Activated T-cell treated with anti-CD3 and anti-CD28 coated beads, Interleukin-2, amount 50 U/mL, for 24 hours (primary cell): ENCODE measurements at places on chromosomes 12 and 14.
A peak's percentile ranks its signal among the peaks of the same experiment; 100 is the strongest.

DNA sequence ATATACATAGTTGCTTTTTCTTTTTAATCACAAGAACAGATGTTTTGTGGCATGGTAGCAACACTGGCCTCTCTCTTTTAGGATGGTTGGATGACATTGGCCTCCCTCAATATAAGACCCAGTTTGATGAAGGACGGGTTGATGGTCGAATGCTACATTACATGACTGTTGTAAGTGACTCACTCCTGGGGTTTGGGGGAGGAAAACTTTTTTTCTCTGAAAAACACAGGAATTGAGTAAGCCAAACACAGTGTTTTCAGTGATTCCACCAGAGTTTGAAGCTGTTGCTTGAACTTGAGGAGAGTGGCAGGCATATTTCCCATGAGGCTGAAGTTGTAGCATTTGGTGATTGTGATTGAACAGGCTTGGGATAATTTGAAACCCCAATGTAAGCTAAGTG lies 13.7 kb upstream of the REP15 start:
- DNase-seq, result no peak

- no peak for DNase-seq
Measured at GRCh38 chr14:49512147-49512551, 74.0 kb downstream of the RPS29 start.

GRCh38 chr12:103529306-103529705 lies 33.5 kb upstream of the C12orf42 start:
- DNase-seq, result no peak

DNA sequence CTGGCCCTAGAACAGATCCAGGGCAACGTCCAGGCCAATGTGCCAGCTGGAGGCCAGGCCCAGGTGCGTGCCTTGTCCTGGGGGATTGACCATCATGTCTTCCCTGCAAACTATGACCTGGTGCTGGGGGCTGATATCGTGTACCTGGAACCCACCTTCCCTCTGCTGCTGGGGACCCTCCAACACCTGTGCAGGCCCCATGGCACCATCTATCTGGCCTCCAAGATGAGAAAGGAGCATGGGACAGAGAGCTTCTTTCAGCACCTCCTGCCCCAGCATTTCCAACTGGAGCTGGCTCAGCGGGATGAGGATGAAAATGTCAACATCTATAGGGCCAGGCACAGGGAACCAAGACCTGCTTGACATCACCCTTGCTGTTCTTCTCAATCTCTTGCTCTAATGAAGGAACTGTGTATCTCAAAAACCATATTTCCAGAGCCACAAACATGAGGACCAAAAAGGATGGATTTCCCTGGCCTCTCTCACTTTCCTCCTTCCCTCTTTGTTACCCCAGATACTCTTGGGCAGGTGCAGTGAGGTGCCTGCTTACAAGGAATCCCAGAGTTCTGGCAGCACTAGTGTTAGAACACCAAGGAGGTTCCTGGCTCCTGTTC lies 2.2 kb upstream of the TSFM start:
- no peak for DNase-seq

DNA sequence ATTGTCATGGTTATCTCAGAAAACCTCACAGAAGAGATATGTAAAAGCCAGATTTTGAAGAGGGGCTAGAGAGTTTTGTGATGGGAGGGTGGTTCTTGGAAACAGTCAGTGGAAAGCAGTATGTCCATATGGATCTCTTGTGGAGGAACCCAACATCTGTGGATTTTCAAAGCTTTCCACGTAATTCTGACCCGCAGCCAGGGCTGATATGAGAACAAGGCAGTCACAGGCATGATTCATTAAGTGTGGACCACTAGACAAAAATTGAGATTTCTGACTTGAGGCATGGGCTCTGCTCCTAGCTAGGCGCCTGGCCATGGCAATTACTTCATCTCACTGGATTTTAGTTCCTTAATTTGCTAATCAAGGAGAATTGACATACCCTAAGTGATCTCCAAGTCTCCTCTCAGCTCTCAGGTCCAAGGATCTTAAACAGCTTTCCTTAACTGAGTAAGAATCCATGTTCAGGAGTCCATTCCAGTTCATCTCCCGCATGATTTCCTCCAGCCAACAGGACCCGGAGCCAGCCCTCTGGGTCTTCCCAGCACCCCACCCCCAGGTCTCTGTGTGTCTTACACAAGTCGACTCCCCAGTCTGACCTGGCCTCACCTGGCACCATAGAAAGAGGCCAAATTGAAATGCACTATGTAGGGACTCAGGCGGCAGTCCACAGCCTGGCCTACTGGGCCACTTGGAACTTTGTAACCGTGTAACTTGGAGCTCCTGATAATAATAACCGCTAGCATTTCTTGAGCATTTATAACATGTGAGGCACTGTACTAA lies 176.3 kb upstream of the PARP11 start:
- no peak for DNase-seq

GRCh38 chr12:64318605-64319004 lies 72.0 kb downstream of the C12orf56 start:
- no peak for DNase-seq

DNA sequence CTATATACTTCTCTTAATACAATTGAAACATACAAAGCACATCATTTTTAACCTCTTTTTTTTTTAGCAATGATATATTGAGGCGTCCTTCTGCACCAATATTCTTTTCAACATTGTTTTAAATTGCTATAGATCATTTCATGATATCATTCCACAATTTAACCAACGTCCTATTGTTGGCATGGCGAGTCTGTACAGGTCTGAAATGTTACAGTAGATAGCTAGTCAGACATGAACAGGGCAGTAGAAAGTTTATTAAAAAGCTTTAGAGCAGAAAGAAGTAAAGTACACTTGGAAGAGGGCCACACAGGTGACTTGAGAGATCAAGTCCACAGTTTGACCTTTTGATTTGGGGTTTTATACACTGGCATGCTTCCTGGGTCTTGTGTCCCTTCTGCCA lies 279.0 kb downstream of the PAWR start:
- DNase-seq, result no peak

- DNase-seq, result no peak
Measured at GRCh38 chr12:88339254-88339949, 197.3 kb downstream of the TMTC3 start.

GRCh38 chr14:64196056-64196455 lies 98.1 kb downstream of the ESR2 start:
- DNase-seq, result no peak

GRCh38 chr12:41520869-41521268 lies 332.7 kb downstream of the PDZRN4 start:
- no peak for DNase-seq

GRCh38 chr12:44835641-44836379 lies 40.3 kb downstream of the NELL2 start:
- peak; percentile 46 for DNase-seq
